Psoas muscle (tissue), 8 donors: ENCODE measurements at places on chromosomes 2 and 18. TPM values are rescaled to one million over a fixed set of nuclear protein-coding genes. Genes with fewer than 3 reads are reported as not detected.

RGPD4 gene
- 0.01 TPM for polyA plus RNA-seq

HPCAL1 gene
- polyA plus RNA-seq = 20.0 TPM

SH3RF3 gene
- 4.6 TPM for polyA plus RNA-seq

DNA sequence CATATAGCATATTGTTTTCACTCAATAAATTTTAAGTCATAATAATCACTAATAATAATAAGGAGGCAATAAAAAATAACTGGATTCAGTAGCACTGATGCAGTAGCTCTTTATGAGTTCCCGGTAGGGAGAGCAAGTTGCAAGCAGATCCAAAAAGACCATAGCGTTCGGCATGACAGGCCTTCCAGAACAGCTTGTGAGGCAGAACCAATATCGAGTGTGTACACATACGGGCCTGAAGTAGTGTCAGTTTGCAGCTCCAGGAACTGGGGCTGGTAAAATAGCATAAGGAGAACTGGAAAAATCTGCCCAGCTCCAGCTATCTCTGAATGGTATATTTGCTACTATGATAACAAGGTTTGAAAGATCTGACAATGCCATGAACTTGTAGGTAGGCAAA is 1607.8 kb upstream of the PIK3C3 start:
- no peak for DNase-seq

GRCh38 chr2:44510246-44510645 is 148.5 kb downstream of the CAMKMT start:
- DNase-seq = no peak

DNA sequence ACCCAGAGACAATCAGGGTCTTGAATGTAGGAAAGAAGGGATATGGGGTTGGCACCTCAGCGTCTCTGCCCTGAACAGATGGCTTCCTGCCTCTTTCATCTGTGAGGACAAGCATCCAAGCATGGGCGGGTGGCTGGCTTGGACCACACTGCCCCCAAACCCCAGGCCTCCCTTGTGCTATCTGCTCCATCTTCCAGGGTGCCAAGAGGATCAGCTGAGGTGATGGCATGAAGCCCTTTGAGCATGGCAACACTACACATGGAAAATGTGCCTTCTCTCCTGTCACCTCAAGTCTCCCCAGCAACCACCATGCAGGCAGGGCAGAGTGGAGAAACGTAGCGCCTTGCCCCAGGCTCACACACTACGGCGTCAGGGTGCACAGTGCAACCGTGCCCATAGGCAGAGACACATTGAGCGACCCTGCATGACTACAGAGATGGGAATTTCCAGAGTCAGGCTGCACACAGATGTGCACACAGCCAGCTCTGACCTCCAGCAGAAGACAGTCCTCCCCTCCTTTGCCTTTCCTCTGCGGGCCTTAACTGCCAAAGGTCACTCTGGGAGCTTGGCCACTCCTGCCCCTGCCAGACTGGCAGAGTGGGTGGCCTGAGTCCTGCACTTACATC is 1.5 kb downstream of the KCNIP3 start:
- DNase-seq = no peak
